Coronary artery (tissue), 2 donors: ENCODE measurements at places on chromosomes 5 and 9.

- DNase-seq: no peak
These were observed 82.8 kb downstream of the INSYN2B start for GRCh38 chr5:169897481-169897880.

- DNase-seq: no peak
These were observed 90.0 kb upstream of the POU5F2 start for GRCh38 chr5:93831449-93831848.

DNA sequence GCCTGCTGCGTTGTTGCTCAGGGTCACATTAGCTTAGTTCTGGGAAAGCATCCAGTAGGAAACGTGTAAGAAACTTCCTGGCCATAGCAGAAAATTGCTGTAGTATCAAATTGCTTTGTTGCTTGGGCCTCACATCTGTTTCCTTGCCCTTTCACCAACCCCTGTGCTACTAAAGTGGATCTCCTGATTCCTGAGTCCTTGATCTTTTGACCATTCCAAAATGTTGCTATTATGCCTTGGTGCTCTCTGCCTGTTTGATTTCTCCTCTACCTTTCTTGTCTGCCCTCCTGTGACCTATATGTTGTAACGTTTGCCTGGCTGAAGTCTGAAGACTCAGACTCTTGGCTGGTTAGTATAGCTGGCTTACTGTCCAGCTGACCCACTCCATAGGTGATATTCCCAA lies 350.5 kb downstream of the ADGRV1 start:
- DNase-seq: no peak

GRCh38 chr5:160523502-160524163 lies 102.0 kb downstream of the PTTG1 start:
- DNase-seq: no peak

DNA sequence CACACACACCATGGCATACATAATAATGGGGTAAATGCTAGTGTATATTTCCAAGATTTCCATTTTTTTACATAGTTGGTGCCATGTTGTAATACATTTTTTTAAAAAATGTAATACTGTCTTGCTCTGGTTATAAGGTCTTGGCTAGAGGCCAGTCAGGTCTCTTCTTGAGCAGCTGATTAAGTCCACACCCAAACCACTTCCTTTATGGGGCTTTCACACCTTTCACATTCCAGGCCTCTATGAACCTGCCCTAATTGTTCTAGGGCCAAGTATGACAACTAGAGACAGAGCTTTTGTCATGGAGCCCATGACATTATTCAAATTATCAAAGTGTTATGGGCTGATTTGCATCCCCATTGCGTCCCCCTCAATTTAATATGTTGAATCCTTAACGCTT lies 495.6 kb upstream of the CTNND2 start:
- no peak for DNase-seq

DNA sequence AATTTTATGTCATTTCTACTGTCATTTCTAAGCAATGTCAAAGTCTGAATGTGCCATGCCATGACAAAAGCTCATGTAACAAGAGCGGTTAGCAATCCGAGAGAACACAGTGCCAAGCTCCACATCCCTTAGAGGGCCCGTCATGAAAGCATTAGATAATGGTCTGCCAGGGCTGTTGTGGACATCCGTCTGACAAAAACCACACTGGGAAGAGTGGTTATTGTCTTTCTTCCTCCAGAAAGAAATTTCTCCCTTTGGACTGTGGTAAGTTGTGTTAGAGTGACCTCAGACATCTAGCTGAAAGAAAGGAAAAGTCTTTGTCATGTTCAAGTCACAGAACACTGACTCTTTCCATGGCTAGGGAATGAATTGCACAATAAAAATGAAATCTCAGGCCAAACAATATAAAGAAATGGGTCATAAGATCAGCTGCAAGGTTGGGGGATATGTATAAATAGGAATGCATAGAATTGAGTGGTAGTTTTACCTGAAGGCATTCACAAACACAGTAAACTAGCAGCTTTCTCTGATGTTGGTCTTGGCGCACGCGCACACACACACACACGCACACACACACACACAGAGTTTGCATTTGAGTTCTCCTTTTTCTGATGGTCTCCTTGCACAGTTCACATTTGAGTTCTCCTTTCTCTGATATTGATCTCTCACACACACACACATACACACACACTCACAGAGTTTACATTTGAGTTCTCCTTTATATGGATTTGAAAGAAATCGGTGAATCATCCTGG lies 5.3 kb downstream of the SLC1A3 start:
- no peak for DNase-seq

GRCh38 chr5:176440927-176441706 lies 7.1 kb upstream of the FAF2 start:
- DNase-seq: no peak

GRCh38 chr5:133735346-133735745 lies 123.0 kb upstream of the FSTL4 start:
- no peak for DNase-seq

DNA sequence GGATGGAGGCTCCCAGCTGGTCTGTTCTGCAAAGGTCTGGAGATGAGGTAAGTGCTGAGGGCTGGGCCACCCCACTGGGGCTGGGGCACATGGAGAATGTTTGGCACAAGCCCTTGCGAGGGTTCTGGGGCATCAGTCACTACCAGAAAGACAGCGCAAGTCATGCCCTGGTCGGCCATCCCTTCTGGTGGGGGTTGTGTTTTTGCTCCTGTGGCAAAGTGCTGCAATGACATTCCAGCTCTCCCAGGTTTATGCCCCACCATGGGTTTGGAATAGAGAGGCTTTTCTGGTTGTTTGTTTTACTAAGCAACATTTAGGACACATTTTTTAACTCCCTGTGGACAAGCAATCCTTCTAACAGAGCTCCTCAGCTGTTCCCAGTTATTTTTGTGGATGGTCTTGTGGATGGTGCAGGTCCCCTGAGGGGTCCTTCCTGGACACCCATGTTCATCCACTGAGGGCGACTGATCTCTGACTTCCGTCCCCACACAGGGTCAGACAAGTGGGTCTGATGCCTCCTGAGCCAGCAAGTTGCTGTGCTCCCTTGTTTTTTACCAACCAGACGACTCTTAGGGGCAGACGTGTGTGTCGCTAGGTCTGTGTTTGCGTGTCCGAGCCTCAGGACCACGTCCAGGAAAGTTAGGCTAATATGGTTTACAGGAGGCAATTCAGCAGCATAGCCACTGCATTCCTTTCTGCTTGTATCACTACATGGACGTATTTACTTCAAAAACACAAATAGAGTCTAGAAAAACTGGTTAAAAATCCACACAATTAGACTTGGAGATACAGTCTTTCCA lies 64.9 kb upstream of the ECM2 start:
- DNase-seq: peak; percentile 81
